ENCODE measurements at places on chromosomes 2 and 18. TPM values are rescaled to one million over a fixed set of nuclear protein-coding genes. Genes with fewer than 3 reads are reported as not detected.
A peak's percentile ranks its signal among the peaks of the same experiment; 100 is the strongest.

- H3K36me3 ChIP-seq = no peaks in the 10 kb centered on the region
- H3K4me1 ChIP-seq = no peaks in the 10 kb centered on the region
- H3K4me3 ChIP-seq = no peak overlapping the region
- peaks cover 43% of the 10 kb centered on the region for H3K27me3 ChIP-seq
These were observed 306.8 kb downstream of the CELF4 start for GRCh38 chr18:37258819-37259218.

GRCh38 chr18:2907550-2908135 is 60.8 kb downstream of the EMILIN2 start:
- no peaks in the 10 kb centered on the region for H3K36me3 ChIP-seq
- DNase-seq = no peak
- peak overlapping the region; percentile 75 for H3K27ac ChIP-seq
- no peaks in the 10 kb centered on the region for H3K27me3 ChIP-seq

DNA sequence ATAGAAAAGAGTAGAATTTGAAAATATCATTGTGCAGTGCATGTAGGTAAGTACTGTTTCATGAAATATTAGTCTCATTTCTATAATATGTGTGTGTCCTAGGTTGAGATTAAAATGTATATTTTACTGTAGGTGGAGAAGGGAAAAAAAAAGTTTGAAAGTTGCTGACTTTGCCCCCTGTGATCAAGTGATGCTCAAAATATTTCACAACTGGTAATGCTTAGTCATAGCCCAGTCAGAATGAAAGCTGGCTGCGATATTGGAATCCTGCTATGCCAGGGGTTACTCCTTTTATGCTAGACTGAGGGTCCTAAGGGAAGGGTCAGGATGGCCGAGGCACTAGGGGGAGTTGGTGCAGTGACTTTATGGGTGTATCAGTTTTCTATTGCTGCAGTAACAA is 19.5 kb upstream of the CFAP36 start:
- DNase-seq = no peak
- H3K36me3 ChIP-seq = no peaks in the 10 kb centered on the region

GRCh38 chr18:10840743-10841142 is 308.6 kb downstream of the PIEZO2 start:
- no peak overlapping the region for H3K4me3 ChIP-seq
- H3K27ac ChIP-seq = no peak overlapping the region
- no peaks in the 10 kb centered on the region for H3K4me1 ChIP-seq
- H3K27me3 ChIP-seq = no peaks in the 10 kb centered on the region

DNA sequence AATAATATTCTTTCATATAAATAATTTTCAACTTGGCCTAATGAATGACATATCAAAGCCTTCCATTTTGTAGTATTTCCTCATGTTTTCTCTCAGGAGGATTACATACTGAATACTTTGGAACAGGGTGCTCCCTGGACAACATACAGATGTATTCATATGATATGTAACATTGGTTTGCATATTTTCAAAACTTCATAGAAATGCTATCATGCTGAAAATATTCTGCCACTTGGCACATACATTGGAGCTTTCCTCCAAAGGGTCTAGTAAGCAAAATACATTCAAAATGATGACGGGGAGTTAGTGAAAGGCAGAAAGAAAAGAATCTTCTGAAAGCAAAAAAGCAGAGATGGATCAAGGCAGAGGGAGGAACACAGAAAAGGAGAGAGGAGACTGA is 38.1 kb upstream of the RTN4 start:
- no peak overlapping the region for H3K4me3 ChIP-seq
- H3K27ac ChIP-seq = no peak overlapping the region
- H3K27me3 ChIP-seq = no peaks in the 10 kb centered on the region
- H3K36me3 ChIP-seq = no peaks in the 10 kb centered on the region
- DNase-seq = no peak

DNA sequence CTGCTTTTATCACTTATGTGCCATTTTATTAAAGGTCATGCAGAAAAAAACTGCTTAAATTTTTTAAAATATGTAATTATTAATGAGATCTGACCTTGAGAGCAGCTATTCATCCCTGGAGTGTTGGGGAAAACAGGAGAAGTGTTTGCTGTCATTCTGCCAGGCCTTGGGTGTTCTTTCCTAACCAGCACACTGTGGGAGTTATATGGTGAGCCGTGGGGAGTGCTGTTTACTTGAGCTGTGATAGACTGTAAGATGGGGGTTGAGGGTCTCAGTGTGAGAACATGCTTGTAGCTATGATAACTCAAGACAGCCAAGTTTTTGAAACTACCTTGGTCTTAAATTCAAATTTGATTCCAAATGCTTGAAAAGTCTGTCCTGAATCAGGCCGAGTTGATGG is 101.3 kb upstream of the ARHGAP28 start:
- H3K36me3 ChIP-seq = no peaks in the 10 kb centered on the region
- no peak overlapping the region for H3K4me3 ChIP-seq
- no peak for DNase-seq
- H3K27ac ChIP-seq = no peak overlapping the region

- H3K36me3 ChIP-seq = no peaks in the 10 kb centered on the region
- H3K4me3 ChIP-seq = no peak overlapping the region
- no peak for DNase-seq
These were observed 683 bp downstream of the GBX2 start for GRCh38 chr2:236167297-236168109.

GRCh38 chr2:216181351-216181750 is 72.2 kb downstream of the XRCC5 start:
- H3K4me3 ChIP-seq = no peak overlapping the region
- H3K27ac ChIP-seq = peak overlapping the region; percentile 45
- H3K4me1 ChIP-seq = peaks cover 68% of the 10 kb centered on the region
- no peak for DNase-seq
- no peaks in the 10 kb centered on the region for H3K27me3 ChIP-seq
- peaks cover 62% of the 10 kb centered on the region for H3K36me3 ChIP-seq

GRCh38 chr2:167187049-167187727 is 298.9 kb downstream of the XIRP2 start:
- no peaks in the 10 kb centered on the region for H3K36me3 ChIP-seq
- no peak overlapping the region for H3K27ac ChIP-seq
- DNase-seq = no peak
- H3K27me3 ChIP-seq = no peaks in the 10 kb centered on the region

GRCh38 chr18:68431922-68432198 is 283.0 kb downstream of the TMX3 start:
- peaks cover 5% of the 10 kb centered on the region for H3K4me1 ChIP-seq
- no peak overlapping the region for H3K27ac ChIP-seq
- no peak overlapping the region for H3K4me3 ChIP-seq
- H3K36me3 ChIP-seq = no peaks in the 10 kb centered on the region

DNA sequence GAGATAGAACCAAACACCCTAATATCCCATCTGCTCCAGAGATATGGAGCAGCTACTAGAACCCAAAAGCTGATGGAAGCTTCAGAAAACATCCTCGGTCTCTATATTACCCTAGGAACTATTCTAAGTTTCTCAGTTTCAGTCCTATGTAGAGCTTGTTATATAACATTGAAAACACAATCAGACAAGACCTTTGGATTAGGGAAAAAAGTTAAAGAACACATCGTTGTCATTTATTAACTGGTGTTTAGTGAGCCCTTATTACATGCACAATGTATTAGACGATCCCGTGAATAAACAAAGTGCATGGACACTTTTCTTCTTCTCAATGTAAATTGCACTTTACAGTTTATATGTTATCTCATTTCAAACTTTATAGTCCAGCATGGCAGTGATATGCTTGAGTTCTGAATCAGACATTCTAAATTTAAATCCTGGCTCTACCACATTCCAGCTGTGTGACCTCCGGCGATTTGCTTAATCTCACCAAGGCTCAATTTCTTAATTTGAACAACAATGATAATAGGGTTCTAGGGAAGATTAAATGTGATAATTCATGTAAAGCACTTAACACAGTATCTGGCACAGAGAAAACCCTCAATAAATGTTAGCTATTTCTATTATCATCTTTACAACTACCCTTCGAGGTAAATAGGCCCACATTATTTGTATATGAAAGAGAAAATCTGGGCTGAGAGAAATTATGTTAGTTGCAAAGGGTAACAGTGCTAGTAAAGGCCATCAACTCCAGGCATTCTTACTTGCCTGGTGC is 83.6 kb upstream of the PIK3C3 start:
- DNase-seq = no peak
- H3K4me3 ChIP-seq = no peak overlapping the region
- H3K4me1 ChIP-seq = peaks cover 6% of the 10 kb centered on the region
- no peak overlapping the region for H3K27ac ChIP-seq

DNA sequence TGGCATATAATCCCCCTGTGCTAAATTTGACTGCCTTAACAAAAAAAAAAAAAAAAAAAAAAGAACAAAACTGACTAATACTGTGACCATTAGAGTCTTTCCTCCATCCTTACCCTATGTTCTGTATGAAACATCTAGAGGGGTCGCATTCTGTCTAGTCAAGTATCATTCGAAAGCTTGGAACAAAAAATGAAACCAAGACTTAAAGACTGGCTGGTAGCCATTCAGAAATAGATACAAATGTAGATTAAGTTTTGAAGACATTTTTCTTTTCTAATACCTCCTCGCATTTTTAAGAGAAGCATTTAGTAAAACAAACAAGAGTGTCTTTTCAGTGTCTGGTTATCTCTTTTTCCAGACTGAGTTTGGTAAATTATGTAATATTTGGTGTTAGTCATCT is 66.7 kb downstream of the SPATS2L start:
- DNase-seq = no peak
- H3K27me3 ChIP-seq = no peaks in the 10 kb centered on the region
- H3K36me3 ChIP-seq = no peaks in the 10 kb centered on the region
- H3K4me1 ChIP-seq = peaks cover 50% of the 10 kb centered on the region

GRCh38 chr2:73072416-73072815 is 904 bp upstream of the SFXN5 start:
- DNase-seq = no peak
- H3K36me3 ChIP-seq = no peaks in the 10 kb centered on the region
- no peaks in the 10 kb centered on the region for H3K27me3 ChIP-seq
- H3K27ac ChIP-seq = no peak overlapping the region
- H3K4me1 ChIP-seq = peaks cover 23% of the 10 kb centered on the region

GRCh38 chr2:3637692-3638455 is 20.1 kb upstream of the ALLC start:
- H3K4me3 ChIP-seq = no peak overlapping the region
- no peak for DNase-seq
- H3K27ac ChIP-seq = no peak overlapping the region
- no peaks in the 10 kb centered on the region for H3K4me1 ChIP-seq
- H3K36me3 ChIP-seq = no peaks in the 10 kb centered on the region

GRCh38 chr2:108988076-108988795 is 784 bp downstream of the EDAR start:
- no peaks in the 10 kb centered on the region for H3K36me3 ChIP-seq
- peak overlapping the region; percentile 85 for H3K4me3 ChIP-seq
- H3K27me3 ChIP-seq = no peaks in the 10 kb centered on the region
- DNase-seq = no peak
- peak overlapping the region; percentile 19 for H3K27ac ChIP-seq

GRCh38 chr2:101193033-101193626 is 41.9 kb upstream of the TBC1D8 start:
- no peaks in the 10 kb centered on the region for H3K4me1 ChIP-seq
- H3K4me3 ChIP-seq = no peak overlapping the region
- peaks cover 6% of the 10 kb centered on the region for H3K27me3 ChIP-seq
- H3K27ac ChIP-seq = no peak overlapping the region
- DNase-seq = no peak

- peaks cover 7% of the 10 kb centered on the region for H3K4me1 ChIP-seq
- H3K36me3 ChIP-seq = peaks cover 12% of the 10 kb centered on the region
- no peaks in the 10 kb centered on the region for H3K27me3 ChIP-seq
- no peak for DNase-seq
These were observed 25.5 kb downstream of the MPPE1 start for GRCh38 chr18:11882636-11883035.

DNA sequence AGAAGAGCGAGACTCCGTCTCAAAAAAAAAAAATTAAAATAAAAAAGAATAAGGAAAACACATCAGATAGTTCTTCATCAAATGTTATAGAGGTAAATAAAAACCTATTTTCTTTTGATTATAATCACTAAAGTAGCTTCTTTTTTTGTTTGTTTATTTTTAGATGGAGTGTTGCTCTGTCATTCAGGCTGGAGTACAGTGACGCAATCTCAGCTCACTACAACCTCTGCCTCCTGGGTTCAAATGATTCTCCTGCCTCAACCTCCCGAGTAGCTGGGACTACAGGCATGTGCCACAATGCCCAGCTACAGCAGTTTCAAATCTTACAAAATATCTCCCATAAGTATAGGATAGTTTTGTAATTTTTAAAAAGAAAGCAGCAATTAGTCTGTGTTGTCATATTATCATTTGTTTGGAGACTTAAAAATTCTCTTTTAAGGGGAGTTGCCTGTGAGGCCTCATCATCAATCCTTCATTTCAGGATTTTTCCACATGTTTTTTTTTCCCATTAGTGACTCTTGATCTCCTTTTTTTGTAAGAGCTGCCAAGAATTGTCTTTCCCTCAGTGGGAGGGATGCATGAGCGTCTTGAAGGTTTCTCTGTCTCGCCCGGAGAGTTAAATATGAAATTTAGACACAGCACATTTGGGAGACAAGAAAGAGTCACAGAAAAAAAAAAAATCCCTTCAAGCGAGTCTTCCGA is 275.9 kb downstream of the CDCA7 start:
- no peaks in the 10 kb centered on the region for H3K4me1 ChIP-seq
- no peak overlapping the region for H3K27ac ChIP-seq
- H3K27me3 ChIP-seq = peaks cover 10% of the 10 kb centered on the region
- no peaks in the 10 kb centered on the region for H3K36me3 ChIP-seq

DNA sequence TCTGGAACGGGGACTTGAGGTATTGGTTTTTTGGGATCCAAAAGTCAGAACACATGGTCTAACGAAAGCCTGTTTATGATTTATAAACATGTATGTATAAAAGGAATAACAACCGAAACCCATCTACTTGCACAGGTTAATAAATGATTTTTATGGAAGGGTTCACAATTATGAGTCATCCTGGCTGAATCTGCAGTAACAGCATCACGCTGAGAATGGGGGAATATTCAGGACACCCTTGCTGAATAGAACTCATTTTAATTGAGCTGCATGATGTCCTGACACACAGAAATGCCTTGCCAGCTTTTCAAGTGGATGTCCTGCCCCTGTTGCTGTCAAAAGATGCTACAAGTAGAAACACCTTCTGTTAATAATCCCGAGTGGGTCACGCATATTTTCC is 54.7 kb upstream of the TGFA start:
- no peak overlapping the region for H3K4me3 ChIP-seq
- peaks cover 7% of the 10 kb centered on the region for H3K27me3 ChIP-seq
- no peaks in the 10 kb centered on the region for H3K36me3 ChIP-seq
- no peaks in the 10 kb centered on the region for H3K4me1 ChIP-seq
- H3K27ac ChIP-seq = no peak overlapping the region
- DNase-seq = no peak

GRCh38 chr2:219724628-219725027 is 97.2 kb downstream of the SLC4A3 start:
- no peaks in the 10 kb centered on the region for H3K36me3 ChIP-seq
- DNase-seq = no peak
- peaks cover 20% of the 10 kb centered on the region for H3K27me3 ChIP-seq
- H3K27ac ChIP-seq = no peak overlapping the region
- no peak overlapping the region for H3K4me3 ChIP-seq

Gene FSHR
- total RNA-seq = not detected

Gene PAPOLG
- total RNA-seq = 18.3 TPM

Gene MC2R
- total RNA-seq = not detected

Gene AUP1
- 128 TPM for total RNA-seq

Gene POU3F3
- total RNA-seq = not detected

Gene FAM161A
- 6.9 TPM for total RNA-seq

Gene CRIM1
- total RNA-seq = 3.3 TPM

Data from activated T-cell treated with anti-CD3 and anti-CD28 coated beads, Interleukin-2, amount 50 U/mL, for 72 hours (primary cell).